ENCODE measurements at places on chromosomes 3 and 15.

DNA sequence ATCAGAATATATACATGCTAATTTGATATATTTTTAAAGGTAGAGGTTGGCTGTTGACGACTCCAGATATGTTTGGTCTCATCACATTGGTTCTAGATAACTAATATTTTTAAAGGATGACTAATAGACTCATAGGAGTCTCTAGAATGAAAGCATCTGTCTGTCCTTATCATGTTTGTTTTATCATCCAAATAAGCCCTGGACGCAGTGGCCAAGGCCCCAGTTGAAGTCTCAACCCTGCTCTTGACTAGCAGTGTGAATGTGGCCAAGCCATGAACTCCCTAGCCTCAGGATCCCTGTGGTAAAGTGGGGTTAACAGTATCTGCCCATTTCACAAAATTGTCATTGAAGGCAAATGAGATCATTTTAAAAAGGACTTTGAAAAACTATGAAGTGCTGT, 53.6 kb downstream of the ABHD2 start:
- DNase-seq, result no peak

DNA sequence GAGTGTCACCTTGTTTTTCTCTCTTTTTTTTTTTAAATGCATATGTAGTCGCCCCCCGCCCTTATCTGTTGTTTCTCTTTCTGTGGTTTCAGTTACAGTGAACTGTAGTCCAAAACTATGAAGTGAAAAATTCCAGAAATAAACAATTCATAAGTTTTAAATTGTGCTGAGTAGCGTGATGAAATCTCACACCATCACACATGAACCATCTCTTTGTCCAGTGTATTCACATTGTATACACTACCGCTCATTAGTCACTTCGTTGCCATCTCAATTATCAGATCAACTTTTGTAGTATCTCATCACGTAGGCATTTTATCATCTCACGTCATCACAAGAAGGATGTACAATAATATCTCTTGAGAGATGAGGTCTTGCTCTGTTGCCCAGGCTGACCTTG, 62.5 kb upstream of the MLF1 start:
- no peak for DNase-seq

- DNase-seq, result no peak
Measured at GRCh38 chr3:62755285-62755684, 119.9 kb downstream of the CADPS start.

- no peak for DNase-seq
Measured at GRCh38 chr15:74170875-74171578, 2.5 kb upstream of the ISLR start.
